ENCODE measurements at places on chromosomes 11 and 22. TPM values are rescaled to one million over a fixed set of nuclear protein-coding genes. Genes with fewer than 3 reads are reported as not detected.

DNA sequence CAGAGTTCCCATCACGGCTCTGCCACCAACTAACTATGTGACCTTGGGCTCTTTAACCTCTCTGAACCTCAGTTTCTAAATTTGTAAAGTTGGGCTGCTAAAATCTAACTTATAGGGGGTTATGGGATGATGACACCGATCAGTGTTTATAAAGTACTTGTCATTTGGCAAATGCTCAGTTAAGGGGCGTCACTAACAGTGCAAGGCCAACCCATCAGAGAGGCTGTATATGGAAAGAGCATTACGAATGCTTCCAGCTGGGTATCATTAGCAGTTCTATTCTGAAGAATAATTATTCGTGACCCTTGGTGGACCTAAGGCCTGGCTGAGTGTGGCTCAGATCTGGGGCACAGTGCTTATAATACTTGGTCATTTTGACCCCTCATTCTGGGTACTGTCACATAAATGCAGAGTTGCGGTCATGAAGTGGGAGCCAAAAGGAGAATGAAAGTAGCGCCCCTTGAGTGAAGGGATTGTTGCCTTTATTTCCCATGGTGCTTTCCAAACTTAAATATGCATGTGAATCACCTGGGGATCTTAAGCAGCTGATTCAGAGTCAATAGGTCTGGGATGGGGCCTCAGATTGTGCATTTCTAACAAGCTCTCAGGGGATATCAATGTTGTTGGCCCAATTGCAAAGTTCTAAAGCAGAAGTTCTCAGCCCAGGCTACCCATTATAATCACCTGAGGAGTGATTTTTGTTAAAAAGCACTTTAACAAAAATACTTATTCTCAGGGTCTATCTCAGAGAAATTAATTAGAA is 115.8 kb downstream of the CSNK2A3 start:
- no peak overlapping the region for H3K27ac ChIP-seq
- DNase-seq = no peak
- H3K4me1 ChIP-seq = no peaks in the 10 kb centered on the region
- no peaks in the 10 kb centered on the region for H3K36me3 ChIP-seq
- no peak overlapping the region for H3K4me3 ChIP-seq

Gene SLC1A2
- not detected for total RNA-seq

Gene DBX1
- not detected for total RNA-seq

Gene CD3G
- 192 TPM for total RNA-seq
